ENCODE measurements at places on chromosomes 3 and 15.
A peak's percentile ranks its signal among the peaks of the same experiment; 100 is the strongest.

GRCh38 chr15:86764021-86764420 is 684.4 kb downstream of the AGBL1 start:
- no peak for DNase-seq

- no peak for DNase-seq
Observed at GRCh38 chr3:37324850-37325321, 150.5 kb upstream of the LRRFIP2 start.

DNA sequence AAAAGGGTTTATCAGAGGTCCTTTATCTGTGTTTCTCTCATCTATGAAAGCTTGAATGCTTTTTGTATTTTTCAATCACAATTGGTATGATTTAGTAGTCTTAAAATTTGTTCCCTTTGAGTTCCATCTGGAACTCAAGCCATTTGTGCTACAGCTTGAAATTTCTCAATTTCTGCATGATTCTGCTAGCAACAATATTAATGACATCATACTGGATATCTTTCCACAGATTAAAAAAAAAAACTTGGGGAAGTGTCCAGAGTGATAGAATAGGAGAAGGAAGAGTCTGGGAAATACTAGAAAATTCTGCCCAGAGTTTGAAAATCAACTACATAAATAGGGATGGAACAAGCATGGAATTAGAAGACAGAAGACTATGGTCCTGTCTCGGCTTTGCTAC is 9.3 kb upstream of the FBN1 start:
- DNase-seq, result no peak

DNA sequence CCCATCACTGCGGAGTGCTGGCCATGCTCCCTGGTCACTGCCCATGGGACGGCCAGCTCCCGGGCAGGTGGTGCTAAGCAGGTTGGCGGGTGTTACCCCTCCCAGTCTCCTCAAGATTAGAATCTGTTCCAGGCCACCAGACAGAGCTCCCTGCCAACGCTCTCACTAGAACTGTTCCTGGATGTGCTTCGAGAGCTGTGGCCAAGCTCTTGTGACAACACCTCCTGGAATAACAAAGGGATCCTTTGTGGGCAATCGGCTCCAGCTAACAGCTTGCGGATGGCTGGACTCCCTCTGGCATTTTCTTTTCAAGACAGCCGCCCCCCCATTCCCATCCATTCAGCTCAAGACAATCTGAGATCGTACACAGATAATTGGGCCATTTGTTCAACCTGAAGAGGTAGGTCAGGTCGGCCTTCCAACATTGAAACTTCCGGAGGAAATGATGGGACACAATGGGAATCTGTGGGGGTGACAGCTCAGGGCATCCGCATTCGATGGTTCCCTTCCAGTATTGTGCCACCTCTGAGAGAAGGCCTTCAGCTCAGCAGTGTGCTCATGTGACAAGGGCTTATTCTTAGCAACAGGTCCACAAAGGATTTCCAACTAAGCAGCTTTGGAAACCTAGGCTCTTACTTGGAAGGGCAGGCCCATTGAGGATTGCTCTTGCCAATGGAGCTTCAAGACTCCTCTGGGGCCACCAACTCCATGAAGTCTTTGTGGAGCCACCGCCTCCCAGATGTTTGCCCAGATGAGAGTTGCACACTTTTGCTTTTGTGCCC is 11.6 kb upstream of the EPHB3 start:
- DNase-seq, result peak; percentile 45

DNA sequence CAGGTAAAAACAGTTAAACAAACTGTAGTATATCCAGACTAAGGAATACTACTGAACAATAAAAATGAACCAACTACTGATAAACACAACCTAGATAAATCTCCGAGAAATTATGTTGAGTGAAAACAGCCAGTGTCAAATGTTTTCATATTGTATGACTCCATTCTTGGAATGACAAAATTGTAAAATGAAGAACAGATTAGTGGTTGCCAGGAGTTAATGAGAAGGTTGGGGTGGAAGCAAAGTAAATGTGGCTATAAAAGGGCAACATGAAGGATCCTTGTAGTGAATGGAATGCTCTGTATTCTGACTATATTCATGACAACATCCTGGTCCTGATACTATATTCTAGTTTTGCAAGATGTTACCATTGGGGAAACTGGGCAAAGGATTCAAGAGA is 27.5 kb upstream of the ACKR4 start:
- no peak for DNase-seq

DNA sequence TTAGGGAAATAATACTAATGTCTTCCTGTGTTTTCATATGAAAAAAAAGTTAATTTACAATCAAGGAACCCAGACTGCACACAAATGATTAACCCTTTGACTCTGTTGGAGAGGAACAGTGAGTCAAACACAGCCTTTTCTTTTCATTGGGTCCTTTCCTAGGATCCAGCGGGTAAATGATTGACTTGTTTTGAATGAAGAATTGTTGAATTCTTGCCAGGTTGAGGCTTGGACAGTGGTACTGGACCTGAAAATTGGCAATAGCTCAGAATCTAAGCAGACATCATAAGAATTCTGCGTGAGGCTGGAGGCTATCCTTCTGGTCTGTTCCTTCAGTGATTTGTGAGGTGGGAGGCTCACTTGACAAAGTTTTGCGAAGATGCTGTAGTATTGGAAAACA is 143.0 kb downstream of the RYR3 start:
- no peak for DNase-seq
